Anterior cingulate cortex (tissue), 58 donors: ENCODE measurements at places on chromosomes 11 and 22.

DNA sequence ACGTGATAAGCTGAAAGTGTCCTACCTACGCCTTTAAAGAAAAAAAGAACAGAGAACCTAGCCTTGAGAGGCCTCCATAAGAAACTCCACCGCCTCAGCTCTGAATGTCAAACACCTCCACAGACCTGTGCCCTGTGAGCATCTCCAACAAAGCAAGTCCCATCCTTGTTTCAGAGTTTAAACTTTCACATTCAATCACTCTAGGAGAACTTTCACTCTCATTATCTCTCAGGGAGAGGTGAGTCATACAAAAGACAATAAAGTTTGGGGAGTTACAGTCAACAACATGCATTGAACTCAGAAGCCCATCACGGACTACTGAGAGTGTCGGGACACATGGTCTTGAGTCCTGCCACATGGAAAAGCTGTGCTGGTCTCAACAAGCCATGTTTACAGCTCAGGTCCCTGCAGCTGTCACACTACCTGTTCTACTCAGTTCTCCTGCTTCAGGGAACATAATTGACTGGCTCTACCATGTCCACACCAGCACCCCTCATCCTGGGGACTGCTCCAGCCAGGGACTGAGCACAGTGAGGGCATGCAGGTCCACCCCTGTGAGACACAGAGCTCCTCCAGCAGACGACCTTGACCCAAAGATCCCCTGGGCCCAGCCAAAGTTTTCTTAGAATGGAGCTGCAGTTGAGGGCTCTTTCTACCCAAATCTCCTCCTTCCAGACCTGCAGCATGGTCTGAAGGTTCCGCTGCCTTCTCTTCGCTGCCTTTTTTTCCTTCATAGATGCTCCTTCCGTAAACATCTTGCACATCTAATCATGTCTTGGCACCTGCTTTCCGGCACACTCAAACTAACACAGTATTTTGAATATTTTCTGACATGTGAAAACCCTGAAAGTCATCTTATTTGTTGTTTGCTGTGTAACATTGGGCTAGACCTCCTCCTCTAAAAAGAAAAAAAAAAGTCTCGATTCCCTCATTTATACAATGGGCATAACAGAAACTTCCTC, 114.9 kb downstream of the ETS1 start:
- no peak for DNase-seq

GRCh38 chr11:46149826-46150225, 28.6 kb upstream of the PHF21A start:
- no peak for DNase-seq

GRCh38 chr22:23549198-23549595, 30.9 kb downstream of the IGLL1 start:
- DNase-seq: no peak

- DNase-seq: no peak
Observed at GRCh38 chr11:128621601-128622501, 34.5 kb upstream of the ETS1 start.

- no peak for DNase-seq
Observed at GRCh38 chr22:28891156-28891733, 7.9 kb downstream of the ZNRF3 start.

DNA sequence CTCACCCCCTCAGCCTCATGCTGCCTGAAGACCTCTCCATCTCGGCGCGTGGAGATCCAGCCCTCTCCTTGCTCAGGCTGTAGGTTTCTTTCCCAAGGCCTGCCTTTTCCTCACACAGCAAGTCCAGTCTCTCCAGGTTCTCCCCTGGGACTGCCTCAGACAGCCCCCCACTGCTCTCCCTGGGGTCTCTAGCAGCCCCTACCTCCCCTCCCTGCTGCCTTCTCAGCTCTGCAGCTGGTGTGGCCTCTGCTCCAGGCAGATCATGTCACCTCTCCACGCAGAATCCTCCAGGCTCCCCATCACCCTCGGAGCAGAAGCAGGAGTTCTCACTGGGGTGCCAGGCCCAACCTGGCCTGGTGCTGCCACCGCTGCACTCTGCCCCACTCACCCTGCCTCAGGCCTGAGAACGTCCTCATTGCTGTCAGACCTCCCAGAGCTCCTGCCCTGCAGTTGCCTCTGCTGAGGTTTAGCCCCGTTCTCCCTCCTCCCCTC, 15.2 kb downstream of the SMARCB1 start:
- no peak for DNase-seq

GRCh38 chr22:48576333-48577013, 1251.2 kb downstream of the BRD1 start:
- DNase-seq: no peak

DNA sequence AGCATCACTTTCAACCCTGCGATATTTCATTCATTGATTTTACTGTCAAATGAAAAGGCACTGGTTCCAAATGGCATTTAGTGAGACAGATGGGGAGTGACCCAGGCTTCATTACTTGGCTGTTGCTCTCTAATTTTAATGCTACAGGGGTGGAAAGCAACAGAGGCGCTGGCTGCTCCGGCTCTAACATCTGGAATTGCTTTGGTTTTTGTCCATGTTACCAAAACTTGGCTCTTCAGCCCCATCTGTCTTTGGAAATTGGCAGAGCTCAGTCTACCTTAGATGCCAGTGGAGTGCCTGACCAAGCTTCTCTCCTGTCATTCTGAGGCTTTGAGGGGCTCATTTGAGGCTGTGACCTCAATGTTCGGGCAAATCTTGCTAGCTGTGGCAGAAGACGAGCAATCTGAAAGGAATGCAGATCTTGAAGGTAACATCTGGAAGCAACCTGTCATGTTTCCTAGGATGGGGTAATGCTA, 409.5 kb upstream of the SYN3 start:
- DNase-seq: no peak

DNA sequence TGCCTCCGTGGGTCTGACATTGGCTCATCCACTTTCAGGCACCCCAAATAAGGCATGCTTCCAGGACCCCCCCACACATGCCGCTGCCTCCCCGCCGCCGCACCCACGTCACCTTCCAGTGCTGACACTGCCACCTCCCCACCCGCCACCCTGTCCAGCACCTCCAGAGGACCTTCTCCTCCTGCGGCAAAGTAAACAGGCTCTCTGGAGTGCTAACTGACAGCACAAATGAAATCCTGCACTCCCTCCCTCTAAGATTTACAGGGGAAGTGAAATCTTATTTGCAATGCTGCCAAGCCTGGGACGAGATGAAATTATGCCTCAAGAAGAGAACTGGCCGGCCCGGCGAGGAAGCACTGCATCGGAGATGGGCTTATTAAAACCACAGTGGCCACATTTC, 35.3 kb downstream of the MACROD1 start:
- no peak for DNase-seq

DNA sequence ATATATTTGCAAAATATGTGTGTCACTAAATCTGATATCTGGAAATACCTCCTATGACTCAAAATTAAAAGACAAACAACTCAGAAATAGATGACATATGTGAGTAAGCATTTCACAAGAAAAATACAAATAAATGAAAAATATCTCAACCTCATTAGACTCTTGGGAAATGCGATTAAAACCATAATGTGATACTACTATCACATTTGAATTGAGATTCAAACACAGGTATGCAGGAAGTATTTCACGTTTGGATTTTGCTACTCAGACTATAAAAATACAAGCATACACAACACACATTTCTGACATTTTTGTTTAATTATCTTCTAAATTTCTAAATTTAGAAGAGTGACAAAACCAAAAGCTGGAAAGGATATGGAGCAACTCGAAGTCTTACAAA, 811.9 kb upstream of the LRRC4C start:
- no peak for DNase-seq

- DNase-seq: no peak
Observed at GRCh38 chr11:27218421-27219038, 144.5 kb downstream of the CCDC34 start.

DNA sequence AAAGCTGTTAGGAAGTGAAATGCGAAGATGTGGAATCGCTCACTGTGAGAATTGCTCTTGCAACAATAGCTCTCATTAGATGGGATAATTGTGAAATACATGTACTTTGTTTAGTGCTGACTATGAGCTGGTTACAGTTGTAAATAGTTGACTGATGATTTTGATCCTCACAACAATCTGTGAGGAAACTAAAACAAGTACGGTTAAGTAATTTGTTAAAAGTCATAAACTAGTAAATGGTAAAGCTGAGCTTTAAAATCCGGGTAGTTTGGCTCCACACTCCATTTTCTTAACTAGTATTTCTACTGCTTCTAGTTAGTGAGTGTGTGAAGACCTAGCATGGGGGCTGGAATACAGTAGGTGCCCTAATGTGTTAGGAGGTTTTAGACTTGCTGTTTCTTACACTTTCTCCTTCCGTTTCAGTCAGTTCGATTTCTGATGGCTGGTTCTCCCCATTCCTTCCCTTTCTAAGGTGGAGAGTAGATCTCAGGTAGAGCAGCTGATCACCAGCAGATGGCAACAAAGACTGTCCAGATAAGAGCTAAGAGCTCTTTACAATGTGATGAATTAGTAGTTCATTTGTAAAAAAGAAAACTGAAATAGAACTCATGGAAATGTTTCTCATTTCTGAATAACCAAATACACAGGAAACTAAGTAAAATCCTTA, 16.3 kb upstream of the CYP2R1 start:
- no peak for DNase-seq

- DNase-seq: no peak
Observed at GRCh38 chr11:118625976-118626375, 18.6 kb downstream of the PHLDB1 start.

GRCh38 chr11:109034339-109034696, 369.4 kb downstream of the DDX10 start:
- no peak for DNase-seq

DNA sequence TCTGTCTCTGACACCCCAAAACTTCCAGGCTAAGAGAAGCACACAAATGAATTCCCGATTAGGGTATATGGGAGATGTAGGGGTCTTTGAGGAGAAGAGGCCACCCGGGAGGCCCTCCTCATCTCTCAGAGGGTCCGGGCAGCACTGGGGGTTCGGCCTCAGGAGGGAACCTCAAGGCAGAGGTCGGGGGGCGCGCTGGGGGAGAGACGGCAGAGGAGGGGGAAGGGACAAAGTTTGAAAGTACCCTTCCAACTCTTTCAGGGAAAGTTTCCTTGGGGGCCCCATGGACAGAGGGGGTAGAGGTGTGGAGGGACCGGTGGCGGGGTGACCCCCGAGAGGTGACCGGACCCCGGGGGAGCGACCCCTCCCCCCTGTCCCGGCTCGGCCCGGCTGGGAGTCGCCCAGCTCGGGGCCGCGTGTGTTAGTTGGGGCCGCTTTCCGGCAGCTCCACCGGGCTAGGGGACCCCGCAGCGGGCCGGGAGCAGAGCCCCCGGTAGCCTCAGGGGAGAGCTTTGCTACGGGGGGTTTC, 3.3 kb upstream of the GCAT start:
- DNase-seq: no peak

DNA sequence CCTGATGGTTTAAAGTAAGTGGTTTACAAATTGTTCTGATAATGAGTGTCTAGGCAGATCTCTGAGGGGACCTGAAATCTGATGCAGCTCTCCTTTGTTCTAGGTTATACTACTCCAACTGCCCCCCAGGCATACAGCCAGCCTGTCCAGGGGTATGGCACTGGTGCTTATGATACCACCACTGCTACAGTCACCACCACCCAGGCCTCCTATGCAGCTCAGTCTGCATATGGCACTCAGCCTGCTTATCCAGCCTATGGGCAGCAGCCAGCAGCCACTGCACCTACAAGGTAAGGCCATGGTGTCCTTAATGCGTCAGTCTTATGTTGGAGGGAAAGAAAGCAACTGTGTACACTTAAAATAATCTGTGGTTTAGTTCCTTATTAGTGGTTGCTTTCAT, 9.9 kb downstream of the EWSR1 start:
- no peak for DNase-seq

DNA sequence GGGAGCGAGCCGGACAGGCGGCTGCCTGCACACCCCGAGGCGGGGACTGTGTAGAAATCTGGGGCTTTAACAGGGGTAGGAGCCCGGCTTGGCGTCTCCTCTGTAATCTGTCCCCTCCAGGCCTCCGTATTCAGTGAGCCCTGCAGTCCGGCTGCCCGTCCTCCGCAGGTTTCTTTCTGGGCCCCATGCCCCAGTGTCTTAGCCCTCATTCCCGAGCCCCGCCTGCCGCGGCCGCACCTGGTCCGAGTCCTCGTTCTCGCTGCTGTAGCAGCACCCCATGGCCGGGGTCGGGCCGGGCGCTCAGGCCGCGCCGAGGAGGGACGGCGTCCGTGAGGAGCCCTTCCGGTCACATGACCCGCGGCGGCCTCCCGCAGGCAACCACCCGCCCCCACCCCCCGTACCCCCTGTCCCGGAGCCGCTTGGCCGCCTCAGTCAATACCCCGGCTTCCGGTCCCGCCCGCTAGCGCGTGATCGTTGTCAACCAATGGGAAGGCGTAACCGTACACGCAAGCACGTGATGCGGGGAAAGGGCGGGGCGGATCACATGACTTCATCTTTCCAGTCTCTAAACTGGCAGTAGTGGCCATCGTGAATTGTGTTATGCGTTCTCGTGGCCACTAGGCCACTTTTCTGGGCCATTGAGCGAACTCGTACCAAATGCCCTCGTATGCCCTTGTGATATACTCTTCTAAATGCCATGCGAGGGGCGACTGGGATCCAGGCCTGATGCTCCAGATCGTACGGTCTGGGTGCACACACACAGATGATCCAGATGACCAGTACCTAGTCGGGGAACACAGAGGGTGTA, at the start of gene LAMTOR1:
Gene LAMTOR1 (minus strand): TSS at position 352 of the 808 bp plus-strand sequence. CDS start 73 bp downstream, at position 279.
- peak; percentile 98 for DNase-seq

- no peak for DNase-seq
Observed at GRCh38 chr22:45105281-45105702, 58.4 kb upstream of the NUP50 start.

DNA sequence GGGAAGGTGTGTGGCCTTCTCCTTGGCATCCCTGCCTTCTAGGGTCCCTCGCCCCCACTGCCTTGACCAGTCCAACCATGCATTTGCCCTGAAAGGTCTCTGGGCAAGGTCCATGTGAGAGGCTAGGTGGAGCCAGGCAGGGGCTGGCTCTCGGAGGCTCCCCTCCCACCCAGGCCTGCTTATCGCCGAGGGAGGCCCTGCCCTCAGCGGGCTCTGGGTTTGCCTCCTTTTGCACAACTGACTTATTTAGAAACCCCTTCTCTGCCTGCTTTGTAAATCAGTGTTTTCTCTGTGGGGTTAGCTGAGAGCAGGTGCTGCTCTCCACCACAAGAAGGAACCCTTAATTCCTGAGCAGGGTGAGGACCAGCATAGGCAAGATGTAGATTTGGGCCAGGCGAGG, 47.7 kb downstream of the CD82 start:
- no peak for DNase-seq

DNA sequence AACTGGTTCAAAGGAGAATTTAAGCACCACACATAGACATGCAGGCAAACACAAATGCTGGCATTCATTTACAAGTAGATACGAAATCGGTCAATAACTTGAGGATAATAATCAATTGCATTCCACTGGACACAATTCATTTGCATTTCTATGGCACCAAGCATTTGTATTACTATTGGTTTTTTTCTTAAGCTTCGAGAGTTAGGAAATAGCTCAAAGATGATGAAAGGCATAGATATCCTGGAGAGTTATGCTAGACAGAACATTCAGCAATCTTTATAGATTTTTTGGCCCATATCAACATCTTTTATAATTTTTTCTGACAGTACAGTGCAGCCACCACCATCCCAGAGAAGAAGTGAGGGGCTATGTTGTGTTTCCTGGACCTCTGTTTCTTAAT, 544.4 kb downstream of the MIAT start:
- DNase-seq: no peak

- DNase-seq: no peak
Observed at GRCh38 chr11:83895516-83895915, 609.3 kb upstream of the CCDC90B start.

GRCh38 chr11:7892059-7892699, 38.9 kb downstream of the OR10A6 start:
- DNase-seq: no peak
